ENCODE measurements at places on chromosomes 5 and 9.

DNA sequence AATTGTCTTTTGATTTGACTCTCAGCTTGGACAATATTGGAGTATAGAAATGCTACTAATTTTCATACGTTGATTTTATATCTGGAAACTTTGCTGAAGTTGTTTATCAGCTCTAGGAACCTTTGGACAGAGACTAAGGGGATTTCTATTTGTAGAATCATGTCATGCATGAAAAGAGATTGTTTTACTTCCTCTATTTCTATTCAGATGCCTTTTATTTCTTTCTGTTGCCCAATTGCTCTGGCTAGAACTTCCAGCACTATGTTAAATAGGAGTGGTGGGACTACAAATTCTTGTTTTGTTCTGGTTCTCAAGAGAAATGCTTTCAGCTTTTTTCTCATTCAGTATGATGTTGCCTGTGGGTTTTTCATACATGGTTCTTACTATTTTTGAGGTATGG is 112.8 kb upstream of the CDH12 start:
- DNase-seq: no peak

- peak; percentile 52 for DNase-seq
These were observed 69.2 kb upstream of the S1PR3 start for GRCh38 chr9:88922091-88922490.

- no peak for DNase-seq
These were observed 1.3 kb downstream of the AGPAT2 start for GRCh38 chr9:136685790-136686533.

DNA sequence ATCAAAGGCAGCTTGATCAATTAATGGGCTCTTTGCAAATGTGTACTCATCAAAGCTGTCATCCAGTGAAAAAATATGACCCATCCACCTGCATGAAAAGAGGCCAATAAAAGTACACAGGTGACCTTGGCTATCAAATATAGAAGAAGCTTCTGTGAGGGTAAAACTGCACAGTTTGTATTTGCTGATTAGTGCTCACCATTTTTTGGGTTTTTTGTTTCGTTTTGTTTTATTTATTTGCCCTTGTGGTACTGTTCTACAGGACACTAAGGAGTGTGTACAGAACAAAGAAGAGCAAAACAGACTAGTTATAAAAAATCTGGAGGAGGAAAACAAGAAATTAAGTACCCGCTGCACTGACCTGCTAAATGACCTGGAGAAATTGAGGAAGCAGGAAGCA is 101.3 kb downstream of the CNTLN start:
- no peak for DNase-seq

GRCh38 chr5:42772265-42772993 is 15.8 kb downstream of the CCDC152 start:
- DNase-seq: no peak

GRCh38 chr5:162990856-162991497 is 446.4 kb upstream of the CCNG1 start:
- DNase-seq: no peak

DNA sequence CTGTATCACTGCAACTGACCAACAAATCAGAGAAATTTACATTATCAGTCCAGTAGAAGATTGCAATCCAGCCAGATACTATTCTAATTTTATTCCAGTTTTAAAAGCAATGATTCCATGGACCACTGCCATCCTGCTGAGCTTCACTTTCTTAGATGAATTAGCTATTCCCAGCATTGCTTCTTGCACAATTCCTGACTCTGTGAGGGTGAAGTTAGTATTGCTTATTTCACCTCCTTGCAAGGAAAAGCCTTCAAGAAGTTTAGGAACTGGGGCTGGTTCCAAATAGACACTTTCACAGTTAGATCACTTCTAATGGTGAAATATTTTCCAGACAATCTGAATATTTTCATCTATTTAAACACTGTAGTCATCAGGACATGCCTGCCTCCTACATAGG is 338.6 kb upstream of the TNC start:
- DNase-seq: no peak

GRCh38 chr9:97840521-97840920 is 12.5 kb upstream of the FOXE1 start:
- no peak for DNase-seq

DNA sequence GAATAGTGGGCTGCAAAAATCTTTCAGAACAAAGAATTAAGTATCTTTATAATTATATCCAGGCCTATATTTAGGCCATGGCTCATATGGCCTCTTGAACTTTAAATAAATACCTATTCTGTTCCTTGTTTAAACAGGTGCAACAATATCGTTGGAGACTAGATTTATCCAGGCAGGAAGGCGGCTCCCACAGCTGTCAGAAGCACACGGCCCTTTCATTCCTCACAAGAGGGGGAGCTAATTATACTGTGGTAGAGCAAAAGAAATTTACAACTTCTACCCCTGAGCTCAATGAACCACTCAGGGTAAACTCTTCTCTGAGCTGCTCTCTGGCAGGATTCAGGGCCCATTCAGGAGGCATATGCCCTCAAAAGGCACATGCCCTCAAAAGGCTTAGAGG is 31.3 kb downstream of the TMEM174 start:
- DNase-seq: no peak

GRCh38 chr5:39283231-39283818 is 64.0 kb upstream of the FYB1 start:
- peak; percentile 73 for DNase-seq

- DNase-seq: no peak
These were observed 61.0 kb downstream of the ZNF608 start for GRCh38 chr5:124685404-124685930.

GRCh38 chr5:142896325-142897007 is 126.3 kb downstream of the ARHGAP26 start:
- no peak for DNase-seq

- no peak for DNase-seq
These were observed 7.3 kb downstream of the PITX1 start for GRCh38 chr5:135026645-135027265.

DNA sequence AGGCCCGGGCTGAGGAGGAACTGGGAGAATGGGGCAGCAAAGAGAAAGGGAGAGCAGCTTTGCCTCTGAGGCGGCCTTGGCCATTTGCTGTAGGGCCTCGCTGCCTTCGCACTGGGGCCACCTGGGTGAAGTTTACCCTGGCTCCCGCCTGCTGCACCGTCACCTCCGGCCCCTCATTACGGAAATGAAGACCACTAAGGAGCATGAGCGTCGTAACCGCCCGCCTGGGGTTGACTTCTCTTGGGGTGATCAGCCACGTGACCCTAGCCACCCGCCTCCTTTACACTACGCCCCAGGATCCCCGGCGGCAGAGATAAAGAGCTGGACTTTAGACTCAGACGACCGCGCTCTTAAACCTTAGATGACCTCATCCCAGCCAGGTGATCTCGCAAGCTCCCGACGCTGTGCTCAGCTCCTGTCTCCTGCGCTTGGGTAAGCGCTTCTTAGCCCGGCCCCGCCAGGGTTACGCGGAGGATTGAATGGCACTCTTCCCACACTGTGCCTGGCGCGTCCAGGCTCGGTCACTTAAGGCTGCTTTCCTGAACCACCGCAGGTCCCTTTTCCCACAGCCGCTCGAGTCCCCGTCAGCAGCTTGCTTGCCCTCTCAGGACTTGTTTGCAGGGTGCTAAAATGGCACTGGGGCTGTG is 107.9 kb upstream of the LARP1 start:
- no peak for DNase-seq

- DNase-seq: no peak
These were observed 111.8 kb upstream of the IER5L start for GRCh38 chr9:129289883-129290282.

DNA sequence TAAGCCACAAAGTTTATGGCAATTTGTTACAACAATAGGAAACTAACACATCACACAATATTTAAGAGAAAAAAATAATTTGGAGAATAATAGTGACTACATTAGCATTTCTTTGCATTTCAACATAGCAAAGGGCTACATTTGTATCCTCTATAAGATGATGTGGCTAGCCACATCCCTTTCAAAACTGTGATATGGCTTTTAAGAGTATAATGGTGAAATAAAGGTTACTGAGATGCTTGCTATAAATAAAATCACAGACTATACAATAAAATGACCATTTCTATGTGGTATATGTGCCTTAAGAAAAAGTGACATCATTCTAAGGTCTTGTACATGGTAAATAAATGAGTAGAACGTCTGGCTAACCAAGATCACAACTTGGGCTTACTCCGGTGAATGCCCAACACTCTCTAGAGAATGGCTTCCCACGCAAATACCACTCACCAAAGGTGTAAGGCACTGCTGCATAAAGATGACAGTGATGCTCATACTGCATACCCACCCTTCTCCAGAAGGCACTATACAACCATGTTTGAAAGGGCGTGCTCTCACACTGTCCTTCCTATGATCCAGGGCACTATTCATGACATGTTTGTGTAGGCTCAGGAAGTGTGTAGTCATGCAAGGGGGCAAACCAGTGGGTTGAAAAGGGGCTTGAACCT is 286.5 kb downstream of the MLLT3 start:
- no peak for DNase-seq

DNA sequence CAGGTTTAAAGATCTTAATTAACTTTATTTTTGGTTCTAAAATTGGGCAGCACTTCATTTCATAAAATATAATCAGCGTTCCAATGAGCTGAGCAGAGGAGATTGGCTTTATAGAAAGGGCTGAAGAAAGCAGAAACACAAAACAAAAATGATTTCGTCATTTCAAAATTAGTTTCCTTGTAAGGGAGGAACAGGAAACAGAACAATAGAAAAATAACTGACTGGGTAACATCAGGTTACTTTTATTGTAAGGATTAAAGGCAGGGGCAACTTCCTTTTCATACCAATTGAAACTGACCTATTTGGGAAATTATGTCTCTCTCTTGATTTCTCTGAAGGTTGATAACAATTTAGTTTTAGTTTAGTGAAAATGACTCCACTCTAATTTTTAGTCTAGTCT is 157.1 kb downstream of the ATP10B start:
- no peak for DNase-seq
